ENCODE measurements at places on chromosomes 3 and 15.
A peak's percentile ranks its signal among the peaks of the same experiment; 100 is the strongest.

DNA sequence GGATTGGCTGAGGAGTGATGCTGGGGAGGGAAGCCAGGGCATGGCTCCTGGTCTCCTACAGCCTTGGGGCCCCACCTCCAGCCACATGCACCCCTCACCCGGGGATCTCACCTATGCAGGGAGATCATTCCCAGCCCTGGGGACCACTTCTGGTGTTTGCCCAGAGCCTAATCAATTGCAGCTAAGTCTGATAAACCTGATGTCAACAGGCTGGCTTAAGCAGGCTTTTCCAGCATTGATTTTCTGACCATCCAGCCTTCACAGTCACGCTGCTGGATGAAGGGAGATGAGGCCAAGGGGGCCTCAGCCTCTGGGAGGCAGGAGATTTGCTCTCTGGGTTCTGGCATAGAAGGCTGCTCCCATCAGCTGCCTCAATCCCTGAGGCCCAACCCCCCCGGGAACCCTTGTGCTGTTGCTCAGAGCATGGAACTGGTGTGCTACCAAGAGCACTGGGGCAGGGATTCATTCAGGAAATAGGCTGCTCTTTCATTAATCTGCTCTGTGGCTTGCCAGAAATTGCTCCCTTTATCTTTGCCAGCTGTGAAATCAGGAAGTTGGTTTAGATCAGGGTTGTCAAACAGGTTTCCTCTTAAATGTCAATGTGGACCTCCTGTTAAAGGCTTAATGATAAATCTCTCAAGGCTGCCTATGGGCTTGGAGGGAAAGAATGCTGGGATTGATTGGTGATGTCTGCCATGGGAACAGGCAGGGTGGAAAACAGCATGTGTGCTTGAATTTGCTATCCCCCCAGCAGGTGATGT lies 19.0 kb downstream of the FAM3D start:
- DNase-seq: no peak

GRCh38 chr3:40229963-40230362 lies 79.5 kb upstream of the EIF1B start:
- DNase-seq: no peak

GRCh38 chr3:34793057-34793456 lies 846.3 kb upstream of the ARPP21 start:
- no peak for DNase-seq

DNA sequence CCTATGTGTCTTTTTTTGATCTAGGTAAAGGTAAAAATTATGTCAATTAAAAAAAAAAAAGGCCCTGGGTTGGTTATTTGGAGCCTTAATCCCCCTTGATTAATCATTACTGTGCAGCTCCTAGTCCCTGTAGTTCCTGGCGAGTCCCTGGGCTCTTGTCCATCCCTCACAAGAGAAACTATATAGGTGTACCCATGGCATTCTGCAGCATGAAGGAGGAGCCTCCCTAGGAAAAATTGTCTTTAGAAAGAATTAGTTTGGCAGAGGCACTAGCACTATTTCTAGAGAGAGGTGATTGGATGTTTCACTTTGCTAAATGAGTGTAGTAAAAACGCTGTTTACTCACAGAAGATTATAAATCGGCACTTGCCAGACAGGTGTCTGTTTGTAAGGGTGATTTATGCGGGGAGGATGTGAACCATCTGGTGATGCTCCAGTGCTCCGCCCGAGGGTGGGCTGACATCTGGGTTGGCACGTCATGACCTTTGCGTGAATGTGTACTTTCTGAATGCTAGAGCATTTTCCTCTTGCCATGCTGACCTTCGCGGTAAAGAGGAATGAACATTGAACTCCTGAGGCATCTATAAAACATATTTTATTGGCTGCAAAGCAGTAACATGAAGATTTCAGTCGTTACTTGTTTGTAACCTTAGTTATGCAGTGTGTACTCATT lies 12.6 kb downstream of the PLCL2 start:
- peak; percentile 76 for DNase-seq

GRCh38 chr3:55629432-55629831 lies 142.3 kb upstream of the WNT5A start:
- no peak for DNase-seq

GRCh38 chr3:126781889-126782491 lies 78.0 kb downstream of the CHCHD6 start:
- no peak for DNase-seq
